Panc1 (cell line): ENCODE measurements at places on chromosomes 2 and 18.

GRCh38 chr2:35410431-35411061 is 945.0 kb upstream of the CRIM1 start:
- DNase-seq, result peak; percentile 25

DNA sequence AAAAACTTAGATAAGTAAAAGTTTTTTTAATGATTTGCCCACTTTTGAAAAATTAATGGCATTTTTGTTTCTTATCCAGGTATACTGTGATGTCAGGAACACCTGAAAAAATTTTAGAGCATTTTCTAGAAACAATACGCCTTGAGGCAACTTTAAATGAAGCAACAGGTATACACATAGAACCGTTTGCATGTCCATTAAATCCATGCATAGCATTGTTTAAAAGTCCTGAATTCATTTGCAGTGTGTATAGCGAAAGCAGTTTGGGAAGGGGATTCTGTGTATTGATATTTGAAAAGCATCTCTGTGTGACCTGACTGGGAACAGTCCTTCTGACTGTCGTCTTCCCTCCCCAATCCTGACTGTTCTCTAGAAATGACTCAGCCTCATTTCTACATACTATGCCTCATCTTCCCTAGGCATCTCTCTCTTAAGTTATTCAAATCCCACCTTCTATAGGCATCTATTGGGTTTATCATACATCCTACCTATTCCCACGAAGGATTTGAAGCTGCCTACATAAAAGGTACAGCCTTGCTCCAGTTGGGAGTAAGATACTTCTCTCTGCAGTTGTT is 79.2 kb upstream of the MAP3K20 start:
- DNase-seq, result no peak

GRCh38 chr2:179336782-179337534 is 72.3 kb upstream of the SESTD1 start:
- DNase-seq, result no peak

GRCh38 chr18:64254399-64255093 is 105.7 kb upstream of the LINC00305 start:
- DNase-seq, result no peak
